ENCODE measurements at places on chromosomes 1 and 21. TPM values are rescaled to one million over a fixed set of nuclear protein-coding genes. Genes with fewer than 3 reads are reported as not detected.
A peak's percentile ranks its signal among the peaks of the same experiment; 100 is the strongest.

GRCh38 chr1:220877377-220878095, 1.7 kb upstream of the HLX start:
- no peak for DNase-seq

DNA sequence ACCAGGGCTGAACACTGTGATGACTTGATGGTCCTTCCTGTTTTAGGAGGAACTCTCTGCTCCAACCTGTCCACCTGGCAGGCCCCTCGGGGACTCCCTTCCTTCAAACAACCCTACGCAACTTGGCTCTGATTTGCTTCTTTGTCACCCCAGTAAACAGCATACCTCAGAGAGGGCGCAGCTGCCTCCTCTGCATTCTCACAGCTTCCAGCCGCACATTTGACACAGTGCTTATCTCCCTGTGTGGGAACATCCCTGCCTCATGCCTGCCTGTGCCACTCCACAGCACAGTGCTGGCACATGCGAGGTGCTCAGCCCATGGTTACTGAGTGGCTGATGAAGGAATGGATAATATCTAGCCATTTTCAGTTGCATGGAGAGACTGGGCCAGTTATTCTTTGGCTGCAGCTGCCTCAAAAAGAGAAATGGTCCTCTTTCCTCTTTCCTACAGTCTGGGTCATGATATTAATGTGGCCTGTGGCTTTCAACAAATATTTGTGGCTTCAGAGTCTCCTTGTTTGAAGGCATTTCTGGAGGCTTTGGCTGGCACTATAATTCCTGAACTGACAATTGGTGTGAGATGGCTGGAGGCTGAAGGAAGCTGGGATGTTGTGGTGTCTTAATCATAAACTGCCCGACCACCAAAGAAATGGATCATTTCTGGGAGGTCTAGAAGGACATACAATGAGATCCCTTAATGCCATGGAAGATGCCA, 77.9 kb downstream of the TENT5C start:
- DNase-seq: no peak

Gene PROX1
- 0.06 TPM for total RNA-seq

DNA sequence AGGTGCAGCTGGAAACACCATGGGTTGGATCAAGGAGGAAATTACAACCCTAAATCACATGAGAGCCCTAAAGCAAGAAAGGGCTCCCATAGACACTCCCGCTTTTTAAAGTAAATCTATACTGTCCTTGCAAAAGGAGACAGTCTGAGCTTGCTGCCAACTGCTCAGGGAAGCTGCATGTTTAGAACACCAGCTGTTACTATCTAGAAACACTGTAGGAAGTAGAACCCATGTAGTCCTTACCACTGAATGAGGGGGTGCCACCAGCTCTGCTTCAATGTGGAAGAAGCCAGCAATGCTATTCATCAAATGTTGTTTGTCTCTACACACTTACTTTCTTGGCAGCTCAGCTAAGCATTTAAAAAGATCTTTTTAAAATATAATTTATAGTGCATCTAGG, 79.8 kb downstream of the PIGK start:
- DNase-seq: no peak

GRCh38 chr1:5754817-5755551, 237.2 kb downstream of the NPHP4 start:
- no peak for DNase-seq

DNA sequence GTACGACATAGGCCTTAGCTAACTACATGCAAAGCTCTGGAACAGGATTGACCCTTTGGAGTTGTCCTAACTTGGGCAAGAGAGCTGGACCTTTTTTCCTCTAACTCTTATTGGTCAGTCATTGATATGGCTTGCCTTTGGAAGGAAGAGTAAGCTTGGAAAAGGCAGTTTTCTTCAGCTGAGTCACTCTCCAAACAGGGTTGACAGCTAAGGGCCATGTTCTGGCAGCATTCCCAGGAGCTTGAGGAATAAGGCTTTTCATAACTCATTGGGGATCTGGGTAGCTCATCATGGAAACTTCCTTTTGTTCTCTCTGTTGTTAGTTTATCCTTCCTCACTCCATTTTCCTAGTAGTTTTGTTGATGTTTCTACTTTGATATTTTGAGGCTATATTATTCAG, 14.5 kb upstream of the ERRFI1 start:
- peak; percentile 90 for DNase-seq

Gene PPM1J
- 7.7 TPM for total RNA-seq

Data from epithelial cell of proximal tubule (primary cell).